ENCODE measurements at places on chromosomes 5 and 9. TPM values are rescaled to one million over a fixed set of nuclear protein-coding genes. Genes with fewer than 3 reads are reported as not detected.

Gene EMB
- total RNA-seq = 6.0 TPM

Gene NSA2
- total RNA-seq = 144 TPM

Gene PCDHGA11
- total RNA-seq = not detected

Gene SARDH
- 0.15 TPM for total RNA-seq

Gene PCDHB3
- total RNA-seq = not detected

Gene ARL10
- total RNA-seq = 0.02 TPM

Gene PTGS1
- total RNA-seq = 1.6 TPM

Gene CER1
- total RNA-seq = not detected

Gene MTAP
- 2.7 TPM for total RNA-seq

Gene QRFP
- total RNA-seq = not detected

Gene C5orf52
- total RNA-seq = not detected

All from A549 treated with ZK216348 at 1 μM for 4 hours (cell line).